ENCODE measurements at places on chromosomes 6 and 20. TPM values are rescaled to one million over a fixed set of nuclear protein-coding genes. Genes with fewer than 3 reads are reported as not detected.

GRCh38 chr6:154249499-154250298, 106.9 kb downstream of the IPCEF1 start:
- peak; percentile 39 for DNase-seq

- no peak for DNase-seq
These were observed 171.9 kb downstream of the QRSL1 start for GRCh38 chr6:106801256-106801655.

DNA sequence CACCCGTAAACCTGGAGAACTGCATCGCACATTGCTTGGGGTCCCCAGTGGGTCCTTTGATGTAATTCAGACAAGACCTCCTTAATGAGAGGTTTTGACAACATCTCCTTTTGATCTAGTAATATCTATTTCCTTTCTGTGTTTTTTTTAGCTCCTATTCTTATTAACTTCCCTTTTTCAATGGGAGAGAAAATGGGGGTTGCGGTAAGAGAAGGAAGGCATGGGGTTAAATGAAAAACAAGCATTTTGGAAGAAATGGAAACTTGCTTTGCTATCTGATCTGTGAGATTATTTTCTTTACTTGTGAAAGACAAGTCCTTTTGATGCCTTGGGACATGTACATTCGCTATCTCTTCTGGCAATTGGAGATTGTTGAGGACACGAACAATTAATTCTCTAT, 418.6 kb upstream of the MAN1A1 start:
- no peak for DNase-seq

CCN6 gene
- total RNA-seq: not detected

MTCH1 gene
- 110 TPM for total RNA-seq

SLC2A10 gene
- total RNA-seq: 5.1 TPM

ARID1B gene
- total RNA-seq: 107 TPM

TMEM217 gene
- 13.7 TPM for total RNA-seq
